ENCODE measurements at places on chromosomes 3 and 15. TPM values are rescaled to one million over a fixed set of nuclear protein-coding genes. Genes with fewer than 3 reads are reported as not detected.

Gene SLC9C1
- not detected for total RNA-seq

Gene ITPKA
- total RNA-seq, result 15.0 TPM

Gene HRH1
- 16.7 TPM for total RNA-seq

Gene GASK1A
- total RNA-seq, result not detected

Gene TMC3
- total RNA-seq, result not detected

Gene HIGD1A
- total RNA-seq, result 116 TPM

Gene PRR20G
- total RNA-seq, result not detected

Gene DNAJC17
- 28.0 TPM for total RNA-seq

Gene SEMA3G
- total RNA-seq, result 0.53 TPM

Gene GOLGA6D
- not detected for total RNA-seq

Gene GOLGA6L7
- not detected for total RNA-seq

Gene C3orf49
- not detected for total RNA-seq

Gene PRRT3
- total RNA-seq, result 1.0 TPM

Gene CA12
- total RNA-seq, result 15.0 TPM

Gene MOBP
- not detected for total RNA-seq

Gene CLDN18
- total RNA-seq, result not detected

Gene BCHE
- 0.03 TPM for total RNA-seq

Gene ADAMTSL3
- 0.03 TPM for total RNA-seq

Gene LRRIQ4
- not detected for total RNA-seq
